ENCODE measurements at places on chromosomes 4 and X.

GRCh38 chr4:6794189-6794588, 11.7 kb downstream of the KIAA0232 start:
- DNase-seq = no peak

DNA sequence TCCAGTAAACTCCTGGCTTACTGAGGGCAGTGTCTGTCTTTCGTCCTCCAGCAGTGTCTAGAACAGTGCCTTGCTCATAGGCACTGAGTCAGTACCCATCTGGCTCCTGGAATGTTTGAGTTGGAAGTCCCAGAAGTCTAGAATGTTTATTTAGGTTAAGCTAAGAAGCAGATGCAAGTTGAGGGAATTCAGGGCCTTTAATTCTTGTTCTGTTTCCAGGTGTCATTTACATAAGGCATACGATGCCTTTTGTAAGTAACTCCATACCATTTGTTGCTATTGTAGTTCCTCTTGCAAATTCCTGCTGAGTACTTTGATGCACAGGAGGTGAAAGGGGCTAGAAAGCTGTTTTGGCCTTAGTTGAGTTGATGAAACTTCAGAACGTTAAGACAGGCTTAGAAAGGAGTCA, 22.2 kb downstream of the ARHGAP10 start:
- peak; percentile 15 for DNase-seq

- DNase-seq = no peak
These were observed 225.1 kb upstream of the CENPE start for GRCh38 chr4:103423261-103423660.

DNA sequence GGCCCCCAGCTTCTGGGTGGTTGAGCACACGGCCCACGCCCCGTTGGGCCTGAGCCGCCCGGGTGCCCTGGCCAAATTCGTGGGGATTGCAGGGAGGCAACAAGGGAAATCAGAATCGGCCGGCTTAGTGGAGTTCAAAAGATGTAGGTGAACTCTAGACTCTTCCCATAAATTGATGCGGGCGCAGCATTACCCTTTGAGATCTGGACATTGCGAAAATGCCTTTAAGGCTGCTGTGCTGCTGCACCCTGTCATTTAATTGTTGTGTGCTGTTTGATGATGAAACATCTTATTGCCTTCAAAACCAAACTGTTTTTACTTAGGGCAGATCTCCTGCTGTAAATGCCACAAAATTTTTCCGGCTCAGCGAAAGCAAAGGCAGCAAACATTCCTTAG, 409 bp upstream of the MPP1 start:
- DNase-seq = no peak

DNA sequence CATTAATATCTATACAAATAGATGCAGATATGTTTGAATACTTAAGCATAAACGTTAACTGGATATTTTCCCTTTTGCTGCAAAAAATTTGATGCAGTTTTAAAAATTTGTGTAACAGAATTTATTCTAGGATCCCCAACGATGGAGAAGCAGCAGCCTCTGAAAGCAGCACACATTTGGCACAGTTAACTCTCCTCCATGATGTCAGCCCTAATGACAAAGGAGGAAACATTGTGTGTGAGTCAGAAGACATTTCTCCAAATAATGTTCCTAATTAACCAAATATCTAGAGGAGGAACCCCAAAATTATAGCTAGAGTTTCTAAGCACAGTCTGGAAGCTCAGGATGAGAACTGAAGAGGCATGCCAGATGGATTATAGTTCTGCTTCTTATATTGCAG, 281.9 kb upstream of the MAD2L1 start:
- DNase-seq = peak; percentile 3

GRCh38 chr4:124290678-124291077, 421.9 kb downstream of the ANKRD50 start:
- no peak for DNase-seq

DNA sequence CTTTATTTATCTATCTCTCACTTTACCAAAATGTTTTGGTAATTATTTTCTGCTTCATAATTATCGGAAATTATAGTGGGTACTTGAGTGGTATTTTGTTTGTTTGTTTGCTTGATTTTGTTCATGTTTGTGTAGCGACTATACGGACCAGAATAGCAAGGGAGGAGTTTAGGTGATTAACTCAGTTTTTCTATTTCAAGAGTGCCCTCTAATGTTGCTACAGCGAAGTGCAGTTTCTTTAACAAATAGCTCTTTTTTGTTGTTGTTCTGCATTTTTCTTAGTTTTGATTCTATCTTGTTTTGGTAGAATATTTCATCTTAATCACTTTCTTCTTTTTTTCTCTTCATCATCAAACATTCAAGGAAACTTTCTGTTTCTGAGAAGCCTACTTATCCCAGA, 40.8 kb upstream of the QRFPR start:
- DNase-seq = no peak

DNA sequence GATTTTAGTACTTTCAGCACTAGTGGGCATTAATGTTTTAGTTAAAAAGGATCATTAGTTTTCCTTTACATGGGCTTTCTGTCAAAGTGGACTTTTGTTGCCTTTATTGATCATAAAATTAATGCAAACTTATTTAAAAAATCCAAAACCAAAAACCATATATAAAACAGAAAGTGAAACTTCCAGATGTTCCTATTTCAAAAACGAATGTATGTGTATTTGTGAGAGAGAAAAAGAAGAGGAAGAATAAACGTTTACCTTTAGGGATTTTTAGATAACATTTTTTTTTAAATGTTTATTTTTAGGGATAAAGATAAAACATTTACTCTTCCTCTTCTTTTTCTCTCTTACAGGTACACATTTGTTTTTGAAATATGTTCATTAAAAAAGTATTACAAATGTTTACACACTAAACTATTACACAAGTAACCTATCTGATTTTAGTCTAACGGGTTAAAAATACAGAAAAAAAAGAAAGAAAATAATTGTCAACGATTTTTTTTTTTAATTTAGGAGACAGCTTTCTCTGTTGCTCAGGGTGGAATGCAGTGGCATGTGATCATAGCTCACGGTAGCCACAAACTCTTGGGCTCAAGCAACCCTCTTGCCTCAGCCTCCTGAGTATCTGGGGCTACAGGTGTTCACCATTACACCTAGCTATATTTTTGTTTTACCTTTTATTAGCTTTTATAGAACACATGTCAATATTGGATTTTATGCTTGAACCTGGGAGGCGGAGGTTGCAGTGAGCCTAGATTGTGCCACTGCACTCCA, 16.8 kb upstream of the COX18 start:
- no peak for DNase-seq

DNA sequence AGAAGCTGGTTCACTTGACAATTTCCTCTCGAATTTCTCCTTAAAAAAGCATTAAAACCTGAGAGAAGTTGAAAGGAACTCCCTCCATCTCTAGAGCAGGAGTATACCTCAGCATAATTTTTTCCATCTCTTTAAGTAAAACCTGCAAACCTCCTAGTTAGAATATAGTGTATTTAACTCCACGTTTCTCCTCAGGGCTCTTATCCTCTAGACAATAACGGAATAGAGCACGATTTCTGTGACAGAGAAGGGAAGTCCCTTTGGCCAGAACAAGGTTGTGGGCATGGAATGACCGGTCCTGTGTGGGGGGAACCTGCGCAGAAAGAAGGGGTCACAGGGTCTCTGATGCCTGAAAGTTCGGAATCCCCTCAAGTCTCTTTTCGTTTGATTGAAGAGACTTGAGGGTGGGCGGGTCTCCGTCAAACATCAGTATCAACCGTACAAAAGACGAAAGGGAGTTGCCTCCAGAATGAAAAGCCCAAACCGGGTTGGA, 697 bp downstream of the ZNF280C start:
- no peak for DNase-seq

GRCh38 chr4:17204908-17205307, 306.5 kb upstream of the LDB2 start:
- DNase-seq = no peak

GRCh38 chr4:177478496-177478895, 36.3 kb upstream of the AGA start:
- DNase-seq = no peak

DNA sequence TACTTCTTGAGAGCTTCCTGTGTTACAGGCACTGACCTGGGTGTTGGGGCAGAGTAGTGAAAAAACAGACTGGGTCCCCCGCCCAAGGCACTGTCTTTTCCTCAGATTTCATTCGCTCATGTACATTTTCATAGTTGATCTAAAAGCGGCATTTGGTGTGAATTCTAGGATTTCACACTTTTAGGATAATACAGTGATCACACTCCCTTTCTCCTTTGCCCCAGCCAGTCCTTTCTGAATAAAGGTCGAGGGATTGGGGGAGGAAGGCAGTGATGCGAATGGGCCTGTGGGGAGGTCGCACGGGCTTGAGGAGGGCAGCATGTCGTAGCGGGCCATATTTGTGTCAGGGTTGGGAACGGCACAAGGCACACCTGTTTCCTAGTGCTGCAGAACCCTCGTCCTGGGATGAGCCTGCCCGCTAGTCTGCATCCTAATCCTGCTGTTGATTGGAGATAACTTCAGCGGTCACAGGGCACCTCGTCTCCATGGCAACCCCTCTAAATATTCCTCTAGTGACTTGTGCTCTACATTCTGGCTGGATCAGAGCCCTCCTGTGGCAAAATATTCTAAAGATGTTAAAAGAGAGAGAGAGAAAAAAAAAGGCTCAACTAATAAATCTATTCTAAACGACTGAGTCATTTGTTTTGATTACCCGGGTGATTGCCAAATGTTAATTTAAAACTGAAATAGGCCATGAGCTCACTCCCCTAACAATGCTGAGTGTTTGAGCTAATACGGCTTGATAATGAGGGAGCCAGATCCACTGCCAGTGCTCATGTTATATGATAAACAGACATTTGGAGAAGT, 21.8 kb downstream of the FHL1 start:
- peak; percentile 45 for DNase-seq

DNA sequence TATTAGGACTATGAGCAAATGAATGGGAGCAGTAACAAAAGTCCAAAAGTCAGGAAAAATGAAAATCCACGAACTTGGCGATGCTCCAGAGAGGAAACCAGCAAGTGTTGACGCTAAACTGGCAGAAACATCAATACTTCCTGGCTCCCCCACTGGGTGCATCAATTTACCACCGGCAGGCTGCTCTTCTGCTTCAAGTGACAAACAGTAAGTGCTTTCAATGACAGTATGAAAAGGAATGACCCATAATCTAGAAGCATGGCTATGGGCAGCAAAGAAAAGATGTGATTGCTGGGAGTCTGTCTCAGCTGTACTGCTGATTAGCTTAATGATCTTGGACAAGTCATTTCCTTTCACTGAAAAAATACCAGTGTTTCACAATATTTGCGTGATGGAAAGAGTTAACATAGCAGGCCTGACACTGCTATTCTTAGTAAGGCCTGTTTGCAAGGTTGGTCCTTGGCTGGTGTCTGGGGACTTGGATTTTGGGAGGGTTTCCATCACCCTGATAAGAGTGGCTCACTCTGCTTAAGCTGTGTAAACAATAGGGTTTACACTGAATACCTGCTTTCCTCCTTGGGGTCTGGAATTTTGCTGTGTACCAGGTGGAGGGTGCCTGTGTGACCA, 8.7 kb downstream of the ATP11C start:
- DNase-seq = no peak

- DNase-seq = no peak
These were observed 67.0 kb downstream of the STK32B start for GRCh38 chr4:5118091-5118786.

- no peak for DNase-seq
These were observed 136.6 kb downstream of the ARSF start for GRCh38 chrX:3177851-3178250.

DNA sequence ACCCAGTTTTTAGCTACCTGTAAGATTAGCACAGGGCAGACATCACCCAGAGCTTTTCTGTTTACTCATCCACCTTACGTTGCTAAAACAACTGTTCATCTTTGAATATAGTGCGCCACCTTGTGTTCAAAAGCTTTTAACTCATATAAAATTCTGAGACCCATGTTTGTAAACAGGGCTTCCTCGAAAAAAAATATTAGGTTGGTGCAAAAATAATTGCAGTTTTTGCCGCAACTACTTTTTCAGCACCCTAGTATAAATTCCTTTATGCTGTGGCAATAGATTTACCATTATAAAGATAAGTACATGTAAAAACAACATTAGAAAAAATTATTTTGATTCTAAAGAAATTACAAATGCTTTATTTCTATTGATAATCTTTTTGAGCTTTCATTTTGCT, 147.9 kb downstream of the LRBA start:
- peak; percentile 81 for DNase-seq

DNA sequence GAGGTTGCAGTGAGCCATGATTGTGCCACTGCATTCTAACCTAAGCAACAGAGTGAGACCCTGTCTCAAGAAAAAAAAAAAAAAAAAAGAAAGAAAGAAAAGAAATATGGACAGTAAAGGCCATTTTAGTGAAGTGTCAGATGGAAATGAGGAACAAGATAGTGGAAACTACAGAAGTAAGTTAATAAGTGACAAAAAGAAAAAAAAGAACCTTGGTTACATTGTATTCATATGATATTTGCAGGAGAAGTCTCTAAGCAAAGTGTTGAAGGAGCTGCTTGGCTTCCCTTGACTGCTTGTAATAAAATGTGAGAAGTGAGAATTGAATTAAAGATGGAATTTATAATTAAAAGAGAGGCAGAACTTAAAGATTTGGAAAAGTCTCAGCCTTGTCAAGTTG, 73.2 kb downstream of the HOPX start:
- DNase-seq = no peak

DNA sequence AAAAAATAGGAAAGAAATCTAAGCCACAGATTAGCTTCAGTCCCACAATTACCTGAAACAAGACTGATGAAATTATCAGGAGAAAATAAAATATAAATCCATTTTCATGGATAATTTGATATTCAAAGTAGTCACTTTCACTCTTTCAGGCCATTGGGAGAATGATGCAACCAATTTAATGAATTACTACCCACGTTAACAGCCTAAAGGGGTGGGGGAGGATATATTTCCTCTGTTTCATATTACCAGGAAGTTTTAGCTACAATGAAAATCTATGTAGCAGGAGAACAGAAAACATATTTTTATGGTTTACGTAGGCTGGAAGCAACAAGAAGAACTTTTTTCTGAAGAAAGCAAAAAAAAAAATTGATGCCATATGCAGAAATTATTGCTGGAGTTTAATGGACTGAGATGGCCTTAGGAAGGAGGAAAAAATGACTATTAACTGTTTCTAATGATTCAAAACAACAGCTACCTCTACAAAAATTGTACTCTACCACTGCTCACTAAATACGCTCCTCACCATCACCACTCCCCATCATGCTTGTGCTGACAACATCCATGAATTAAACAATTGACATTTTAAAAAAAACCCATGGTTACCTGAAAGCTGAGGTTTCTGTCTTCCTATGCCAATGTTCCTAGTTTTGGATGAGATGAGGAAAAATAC, 100.9 kb downstream of the CXXC4 start:
- no peak for DNase-seq

Measured in Ammon's horn (tissue), 1 donor.